ENCODE measurements at places on chromosomes 4 and X.

DNA sequence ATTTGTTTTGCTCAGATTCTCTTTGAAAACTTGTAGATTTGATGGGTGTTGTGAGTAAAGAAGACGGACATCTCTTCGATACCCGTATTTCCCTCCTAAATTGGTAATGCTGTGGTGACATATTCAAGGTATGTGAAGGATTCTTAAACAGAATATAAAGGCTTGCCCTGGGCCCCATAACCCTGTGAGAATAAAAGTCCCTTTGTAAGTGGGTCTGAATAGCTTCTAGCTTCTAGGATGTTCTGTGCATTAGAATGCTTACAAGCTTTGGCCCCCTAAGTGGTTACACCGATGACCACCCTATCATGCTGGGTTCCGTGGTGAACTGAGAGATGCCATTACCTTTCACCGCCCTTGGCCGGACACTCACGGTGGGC, 574 bp upstream of the MOB1B start:
- no peak for DNase-seq

GRCh38 chrX:63283348-63283747, 67.8 kb downstream of the SPIN4 start:
- DNase-seq: no peak

DNA sequence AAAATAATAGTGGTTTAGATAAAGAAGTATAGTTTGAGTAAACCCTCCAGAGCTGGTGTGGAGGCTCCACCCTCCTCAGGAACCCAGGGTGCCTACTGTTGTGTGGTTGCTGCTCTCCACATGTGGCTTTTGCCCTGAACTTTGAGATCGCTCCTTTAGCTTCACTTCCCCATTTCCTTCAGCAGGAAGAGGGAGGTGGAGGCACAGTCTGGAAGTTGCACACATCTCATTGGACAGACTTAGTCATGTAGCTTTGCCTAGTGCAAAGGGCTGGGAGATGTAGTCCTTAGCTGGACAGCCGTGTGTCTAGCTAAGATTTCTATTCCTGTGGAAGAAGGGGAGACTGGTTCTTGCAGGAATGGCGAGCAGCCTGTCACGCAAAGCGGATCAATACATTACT, 37.9 kb downstream of the RGS12 start:
- no peak for DNase-seq

GRCh38 chrX:1213971-1214370, 1.5 kb upstream of the CRLF2 start:
- DNase-seq: no peak

GRCh38 chr4:26076896-26077295, 162.9 kb downstream of the SMIM20 start:
- no peak for DNase-seq

DNA sequence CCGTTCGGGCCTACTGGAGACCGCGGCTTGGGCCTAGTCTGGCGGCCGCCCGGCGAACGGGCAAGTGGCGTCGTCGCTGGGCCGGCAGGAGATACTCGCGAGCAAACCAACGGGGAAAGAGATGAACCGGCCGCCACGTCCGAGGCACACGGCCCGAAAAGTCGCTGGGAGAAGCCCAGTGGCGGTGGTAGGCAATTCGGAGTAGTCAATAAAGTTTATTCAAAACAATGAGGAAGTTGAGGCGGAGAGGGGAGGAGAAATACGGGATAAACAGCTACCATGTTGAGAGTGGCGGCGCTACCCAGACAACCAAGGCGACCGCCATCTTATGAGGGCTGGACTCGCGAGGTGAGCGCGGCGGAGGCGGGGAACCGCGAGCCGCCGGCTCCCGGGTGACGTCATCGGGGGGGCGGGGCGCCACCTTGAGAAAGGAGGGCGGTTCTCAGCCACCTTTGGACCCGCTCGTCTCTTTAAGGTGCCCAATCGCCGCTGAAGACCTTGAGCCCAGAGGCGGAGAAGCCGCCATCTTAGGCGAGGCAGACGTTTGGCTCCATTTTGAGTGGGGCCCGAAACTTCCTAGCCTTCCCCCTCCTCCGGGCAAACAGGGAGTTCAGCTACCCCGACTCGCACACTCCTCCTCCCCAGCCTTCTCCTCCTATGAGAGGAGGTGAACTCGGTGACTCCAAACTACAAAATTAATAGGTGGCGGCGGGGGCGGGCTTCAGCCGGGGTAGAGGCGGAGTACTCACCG, at the start of gene PHF8:
Gene PHF8 (minus strand): TSS at position 348 of the 751 bp plus-strand sequence. CDS start 1,745 bp downstream, outside the sequence.
- DNase-seq: peak; percentile 87

GRCh38 chrX:72207366-72207765, 25.8 kb downstream of the PIN4 start:
- DNase-seq: no peak

DNA sequence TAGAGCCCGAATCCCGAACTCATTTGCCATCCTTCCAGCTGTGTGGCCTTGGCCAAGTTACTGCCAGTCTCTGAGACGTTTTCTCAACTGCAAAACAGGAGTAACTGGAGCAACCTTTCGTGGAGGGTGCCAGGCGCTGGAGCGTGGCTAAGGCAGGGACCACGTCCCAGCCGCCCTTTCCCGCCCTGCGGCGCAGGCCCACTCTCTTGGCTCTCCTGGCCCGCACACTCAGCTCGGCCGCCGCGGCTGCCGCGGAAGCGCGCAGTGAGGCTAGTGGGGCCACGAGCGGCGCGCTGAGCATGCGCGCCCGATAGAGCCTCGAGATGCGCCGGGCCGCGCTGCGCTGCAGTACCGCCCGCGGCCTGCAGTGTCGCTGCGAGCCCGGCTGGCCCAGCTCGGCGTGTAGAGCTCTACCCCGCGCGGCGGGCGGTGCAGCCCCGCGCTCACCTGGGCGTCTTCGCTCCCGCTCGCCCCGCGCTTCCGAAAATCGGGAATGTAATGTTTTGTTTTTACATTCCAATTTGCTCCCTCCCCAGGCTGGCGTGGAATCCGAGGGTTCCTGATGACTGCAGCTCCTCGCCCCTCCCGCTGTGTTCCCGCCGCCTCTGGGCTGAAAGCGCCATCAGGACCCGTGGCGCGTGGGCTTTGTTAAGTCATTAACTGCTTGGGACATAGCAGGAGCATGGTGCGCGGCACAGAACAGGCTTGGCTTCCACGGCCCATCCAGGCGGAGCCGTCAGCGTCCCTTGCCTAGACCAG, 4.0 kb upstream of the ZNF518B start:
- peak; percentile 62 for DNase-seq

- DNase-seq: no peak
Observed at GRCh38 chrX:111372086-111372485, 39.9 kb downstream of the DCX start.

GRCh38 chr4:74330295-74330750, 22.1 kb downstream of the EPGN start:
- DNase-seq: no peak

DNA sequence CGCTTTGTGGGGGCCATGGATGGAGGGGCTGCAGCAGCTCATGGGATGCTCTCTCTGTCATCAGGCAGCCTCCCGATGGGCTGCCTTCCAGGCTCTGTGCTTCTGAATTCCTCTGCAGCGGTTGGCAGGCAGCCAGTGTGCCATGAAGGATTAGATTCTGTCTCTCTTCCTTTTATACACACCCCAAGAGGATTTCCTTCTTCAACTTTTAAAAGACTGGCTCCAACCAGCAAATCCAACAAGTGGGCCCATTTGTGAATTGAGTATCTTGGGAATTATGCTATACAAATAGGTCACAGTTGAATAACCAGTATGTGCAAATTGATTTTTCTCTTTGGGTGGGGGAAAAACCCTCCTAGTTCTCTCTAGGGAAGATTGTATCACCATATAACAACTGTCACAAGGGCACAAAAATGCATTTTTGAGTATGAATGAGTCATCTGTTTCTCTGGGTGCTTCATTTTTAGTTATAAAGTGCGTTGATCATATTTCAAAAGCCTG, 96.8 kb upstream of the FAT1 start:
- no peak for DNase-seq

- DNase-seq: no peak
Observed at GRCh38 chr4:120065974-120066516, 603 bp downstream of the MAD2L1 start.

DNA sequence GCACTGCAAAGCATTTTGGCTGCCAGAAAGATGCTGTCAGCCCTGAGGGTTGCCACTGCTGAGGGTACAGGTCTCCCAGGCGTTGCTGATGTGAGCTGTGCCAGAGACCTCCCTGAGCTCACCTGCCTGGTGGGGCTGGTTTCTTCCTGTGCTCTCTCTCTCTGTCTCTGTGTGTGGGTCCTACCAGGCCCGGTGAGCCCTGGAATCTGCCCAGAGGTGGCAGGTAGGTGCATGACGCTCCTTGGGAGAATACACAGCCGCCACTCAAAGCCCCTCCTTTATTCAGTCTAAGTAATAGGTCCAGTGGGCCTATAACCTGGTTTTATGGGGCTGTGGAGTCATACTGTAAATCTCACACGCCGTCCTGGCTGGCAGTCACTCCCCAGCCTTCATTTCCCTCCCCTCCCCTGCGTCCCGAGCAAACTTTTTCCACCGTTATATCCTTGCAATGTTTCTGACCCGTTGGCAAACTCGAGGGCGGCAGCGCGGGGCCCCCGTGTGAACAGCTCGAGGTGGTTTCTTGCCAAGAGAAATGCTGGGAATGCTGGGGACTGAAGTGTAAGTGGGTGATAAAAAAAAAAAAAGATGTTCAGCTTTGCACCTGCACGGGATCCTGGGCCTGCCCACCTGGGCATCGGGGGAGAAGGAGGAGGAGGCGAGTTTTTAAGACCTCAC, 245.9 kb downstream of the CRLF2 start:
- DNase-seq: no peak

DNA sequence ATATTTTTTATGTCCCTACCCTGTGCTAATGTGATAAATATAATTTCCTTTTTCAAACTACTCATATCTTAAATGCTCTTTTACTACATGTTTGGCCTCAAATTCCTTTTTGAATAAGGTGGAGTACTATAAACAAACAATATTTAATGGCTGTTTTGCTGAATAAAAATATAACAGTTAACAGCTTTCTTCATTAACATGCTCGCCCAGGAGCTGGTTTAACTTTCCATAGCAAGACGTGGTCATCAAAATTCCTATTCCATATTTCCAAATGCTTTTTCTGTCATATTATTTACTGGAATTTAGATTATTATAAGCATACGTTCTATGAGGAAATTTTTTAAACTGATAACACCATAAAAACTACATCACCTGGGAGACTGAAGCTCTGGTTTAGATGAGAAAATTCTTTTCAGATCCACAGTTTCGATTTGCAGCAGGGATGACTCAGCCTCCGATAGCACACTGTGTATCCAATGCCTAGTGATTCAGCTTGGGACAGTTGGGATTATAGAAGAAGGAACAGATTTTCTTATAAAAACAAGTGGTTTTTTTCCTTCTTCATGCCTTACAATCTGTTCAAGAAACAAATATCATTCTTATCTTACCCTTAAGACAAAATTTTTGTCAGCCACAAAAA, 129.1 kb downstream of the FBXO8 start:
- DNase-seq: no peak

GRCh38 chr4:43277003-43277402, 384.5 kb downstream of the GRXCR1 start:
- no peak for DNase-seq

GRCh38 chr4:114595921-114596320, 2.7 kb upstream of the UGT8 start:
- no peak for DNase-seq

GRCh38 chr4:70895405-70895804, 6.8 kb upstream of the MOB1B start:
- DNase-seq: no peak

DNA sequence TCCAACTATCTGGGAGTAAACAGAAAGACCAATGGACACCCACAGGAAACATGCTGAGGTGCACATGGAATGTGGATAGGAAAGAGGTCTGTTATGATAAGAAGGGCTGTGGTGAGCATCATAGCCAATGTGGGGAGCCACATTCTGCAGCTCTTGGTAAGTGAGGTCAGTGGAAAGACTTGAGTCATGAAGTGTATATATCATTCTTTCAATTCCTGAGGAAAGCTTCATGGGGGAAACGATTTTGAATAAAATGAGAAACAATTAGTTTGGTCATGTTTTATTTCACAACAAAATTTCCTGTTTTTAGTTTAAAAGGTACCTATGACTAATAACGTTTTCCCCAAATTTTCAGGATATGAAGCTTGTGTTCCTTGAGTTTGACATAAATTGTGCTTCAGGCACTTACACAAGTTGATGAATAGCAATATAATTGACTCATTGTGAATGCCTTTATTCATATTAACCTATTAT, 41.4 kb upstream of the RASSF6 start:
- no peak for DNase-seq

- no peak for DNase-seq
Observed at GRCh38 chrX:31714797-31715196, 643.0 kb upstream of the FTHL17 start.

DNA sequence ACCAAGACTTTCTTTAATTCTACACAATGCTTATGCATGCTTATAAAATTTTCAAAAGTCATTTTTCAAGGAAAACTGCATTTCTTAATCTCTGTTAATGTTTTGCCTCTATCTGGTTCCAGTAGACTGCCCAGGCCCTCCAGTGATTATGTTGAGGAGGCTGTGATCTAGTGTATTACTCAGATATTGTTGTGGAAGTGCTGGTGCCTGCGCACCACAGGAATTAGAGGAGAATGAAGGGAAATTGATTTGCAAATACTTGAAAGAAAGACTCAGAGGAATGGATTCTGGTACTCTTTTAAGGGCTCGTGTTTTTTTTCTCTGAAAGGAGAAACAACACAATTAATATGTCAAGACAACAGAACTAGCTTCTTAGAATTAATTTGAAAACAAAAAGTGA, 1015.1 kb downstream of the RPA4 start:
- DNase-seq: no peak

DNA sequence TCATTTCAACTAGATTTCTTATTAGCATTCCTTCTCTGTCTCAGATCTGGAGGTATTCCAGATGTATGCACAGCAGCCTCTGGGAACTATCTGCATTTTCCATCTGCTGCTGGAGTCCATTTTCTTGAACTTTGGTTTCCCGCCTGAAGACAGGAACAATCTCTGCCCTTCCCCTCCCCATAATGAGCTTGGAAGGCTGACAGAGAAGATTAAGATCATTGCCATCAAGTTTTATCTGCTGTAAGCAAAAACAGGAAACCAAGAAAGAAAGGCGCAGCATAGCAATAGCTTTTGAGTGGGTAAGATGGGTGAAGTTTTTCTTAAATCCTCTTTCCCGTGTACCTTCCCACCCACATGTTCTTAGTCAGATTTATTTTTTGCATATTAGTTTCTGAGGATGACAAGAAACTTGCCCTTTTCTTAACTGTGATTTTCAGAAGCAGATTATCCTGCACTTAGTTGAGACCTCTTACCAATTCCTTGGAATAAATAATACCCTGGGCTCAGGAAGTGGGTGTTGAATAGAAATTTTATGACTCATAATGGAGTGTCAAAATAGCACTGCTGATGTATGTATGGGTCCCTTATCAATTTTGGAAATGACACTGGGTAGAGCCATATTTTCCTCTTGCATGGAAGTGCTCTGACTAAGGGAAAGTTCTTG, 78.3 kb downstream of the CT47B1 start:
- no peak for DNase-seq

DNA sequence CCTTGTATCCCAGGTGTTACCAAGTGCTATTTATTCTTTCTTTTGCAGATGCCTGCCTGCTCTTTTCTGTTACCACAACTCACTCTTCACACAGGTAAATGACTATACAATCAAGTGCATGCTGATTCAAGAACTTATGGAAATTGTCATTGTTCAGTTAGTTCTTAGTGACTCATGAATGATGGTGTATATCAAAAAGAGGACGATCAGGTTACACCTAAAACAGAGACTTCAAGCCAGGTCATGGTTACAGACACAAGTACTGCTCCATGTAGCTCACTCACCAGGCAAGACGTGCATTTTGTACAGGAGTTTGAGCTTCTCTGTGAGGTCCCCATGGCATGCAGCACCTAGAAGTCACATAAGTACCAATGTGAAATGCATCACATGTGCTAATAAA, 59.3 kb upstream of the UCP1 start:
- DNase-seq: no peak

- DNase-seq: no peak
Observed at GRCh38 chr4:76195326-76195725, 18.3 kb downstream of the SCARB2 start.

Measured in left renal pelvis (tissue), 4 donors.